ENCODE measurements at places on chromosomes 12 and 14.
A peak's percentile ranks its signal among the peaks of the same experiment; 100 is the strongest.

DNA sequence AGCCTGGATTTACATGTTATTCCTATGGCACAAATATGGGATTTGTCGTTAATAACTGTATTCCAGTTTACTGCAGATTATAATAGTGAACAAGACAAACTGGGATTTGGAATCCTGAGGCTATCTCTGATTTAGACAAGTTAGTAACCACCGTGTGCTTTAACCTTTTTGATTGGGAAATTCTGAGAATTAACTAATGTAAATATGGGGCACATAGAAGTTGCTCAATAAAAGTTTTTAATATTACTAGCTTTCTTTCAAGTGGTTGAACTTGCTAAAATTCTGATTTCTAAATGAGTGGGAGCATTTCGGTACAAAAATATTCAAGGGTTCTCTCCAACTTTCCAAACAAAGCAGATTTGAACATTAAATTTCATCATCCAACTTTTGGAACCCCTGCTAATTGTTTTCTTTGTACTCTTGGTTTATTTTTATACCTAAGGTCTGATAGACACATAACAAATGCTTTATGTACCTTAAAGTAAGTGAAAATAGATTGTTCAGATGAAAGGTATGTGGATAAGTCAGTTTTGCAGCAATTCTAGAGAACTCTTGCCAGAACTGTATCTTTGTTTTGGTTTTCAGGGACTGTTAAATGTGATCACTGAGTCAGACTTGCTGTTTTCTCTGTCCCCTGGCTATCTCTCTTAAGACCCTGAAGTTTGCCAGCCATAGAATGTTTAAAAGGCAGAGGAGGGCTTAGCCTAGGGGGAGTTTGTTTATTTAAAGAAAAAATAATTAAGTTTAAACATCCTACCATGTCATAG is 57.5 kb downstream of the FRS2 start:
- no peak for DNase-seq

DNA sequence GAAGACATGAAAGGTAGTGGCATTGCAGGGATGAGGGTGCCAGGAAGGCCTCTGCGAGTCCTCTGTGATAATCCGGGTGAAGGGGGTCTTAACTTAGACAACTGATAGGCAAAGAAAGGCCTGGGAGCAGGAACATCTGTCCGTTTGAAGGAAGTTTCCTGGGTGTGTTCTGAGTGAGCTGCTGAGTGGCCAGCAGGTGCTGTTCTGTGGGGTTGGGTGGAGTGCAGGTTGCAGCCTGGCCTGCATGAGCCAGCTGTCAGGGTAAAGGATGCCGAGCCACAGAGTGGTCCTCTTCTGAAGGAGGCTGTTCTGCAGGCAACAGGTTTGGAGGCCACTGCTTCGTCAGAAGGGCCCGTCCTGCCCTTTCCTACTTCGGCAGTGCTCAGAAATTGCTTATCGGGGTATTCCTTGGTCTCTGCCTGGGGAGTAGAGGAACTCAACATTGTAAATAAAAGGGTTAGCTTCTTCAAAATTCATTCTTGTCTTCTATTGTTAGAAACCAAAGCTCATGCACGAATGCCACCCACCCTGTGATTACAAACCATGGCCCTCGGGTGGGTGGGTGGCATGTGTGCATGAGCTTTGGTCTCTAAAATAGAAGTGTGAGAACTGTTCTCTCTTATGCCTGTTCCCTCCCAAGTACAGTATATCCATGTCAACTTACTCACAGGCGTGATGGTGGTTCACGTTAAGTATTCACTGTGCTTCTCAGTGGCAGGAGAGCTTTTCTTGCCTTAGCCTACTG is 118.9 kb downstream of the CHST11 start:
- no peak for DNase-seq

- DNase-seq, result no peak
Measured at GRCh38 chr12:1560704-1561103, 33.7 kb downstream of the FBXL14 start.

DNA sequence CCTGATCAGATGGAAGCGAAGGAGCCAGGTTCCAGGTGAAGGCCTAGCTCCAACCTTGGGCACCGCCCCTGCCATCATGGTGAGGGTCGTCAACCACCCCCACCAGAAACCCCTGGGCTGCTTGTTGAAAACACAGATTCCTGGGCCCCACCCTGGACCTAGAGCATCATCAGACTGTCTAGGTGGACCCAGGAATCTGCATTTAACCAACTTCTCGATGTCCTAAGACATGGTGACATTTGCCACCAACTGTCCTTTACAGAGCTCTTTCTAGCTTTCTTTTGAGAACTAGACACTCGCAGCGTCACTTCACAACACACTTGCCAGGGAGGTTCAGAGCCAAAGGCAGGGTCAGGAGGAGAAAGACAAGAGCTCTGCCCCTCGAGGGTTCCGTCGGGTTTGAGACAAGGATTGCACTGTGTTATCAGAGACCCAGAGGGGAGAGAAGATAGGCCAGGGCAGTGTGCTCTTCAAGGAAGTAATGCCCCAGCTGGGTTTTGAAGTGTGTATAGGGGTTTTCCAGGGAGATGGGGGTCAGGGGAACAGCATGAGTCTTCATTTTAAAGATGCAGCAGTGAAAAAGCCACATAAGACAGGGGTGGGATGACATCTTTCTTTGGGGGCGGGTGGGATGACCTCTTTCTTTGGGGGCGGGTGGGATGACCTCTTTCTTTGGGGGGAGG is 24.6 kb downstream of the RFLNA start:
- no peak for DNase-seq

DNA sequence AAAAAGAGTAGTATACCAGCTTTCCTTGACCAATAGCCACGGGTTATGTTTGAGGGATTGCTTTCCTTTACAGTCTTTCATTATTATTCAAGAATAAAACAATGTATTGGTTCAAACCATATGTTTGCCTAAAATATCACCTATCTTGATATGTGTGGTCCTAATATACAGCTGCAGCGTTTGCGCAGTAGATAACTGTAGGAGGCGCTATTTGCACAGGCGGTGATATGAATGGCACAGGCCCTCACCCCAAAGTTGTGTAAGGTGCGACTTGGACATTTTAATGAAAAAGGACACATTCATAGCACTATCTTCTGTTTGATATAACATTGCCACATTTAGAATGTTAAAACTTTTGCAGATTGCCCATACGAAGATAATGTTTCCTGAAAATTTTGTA is 298.4 kb downstream of the TRHDE start:
- DNase-seq, result peak; percentile 3

DNA sequence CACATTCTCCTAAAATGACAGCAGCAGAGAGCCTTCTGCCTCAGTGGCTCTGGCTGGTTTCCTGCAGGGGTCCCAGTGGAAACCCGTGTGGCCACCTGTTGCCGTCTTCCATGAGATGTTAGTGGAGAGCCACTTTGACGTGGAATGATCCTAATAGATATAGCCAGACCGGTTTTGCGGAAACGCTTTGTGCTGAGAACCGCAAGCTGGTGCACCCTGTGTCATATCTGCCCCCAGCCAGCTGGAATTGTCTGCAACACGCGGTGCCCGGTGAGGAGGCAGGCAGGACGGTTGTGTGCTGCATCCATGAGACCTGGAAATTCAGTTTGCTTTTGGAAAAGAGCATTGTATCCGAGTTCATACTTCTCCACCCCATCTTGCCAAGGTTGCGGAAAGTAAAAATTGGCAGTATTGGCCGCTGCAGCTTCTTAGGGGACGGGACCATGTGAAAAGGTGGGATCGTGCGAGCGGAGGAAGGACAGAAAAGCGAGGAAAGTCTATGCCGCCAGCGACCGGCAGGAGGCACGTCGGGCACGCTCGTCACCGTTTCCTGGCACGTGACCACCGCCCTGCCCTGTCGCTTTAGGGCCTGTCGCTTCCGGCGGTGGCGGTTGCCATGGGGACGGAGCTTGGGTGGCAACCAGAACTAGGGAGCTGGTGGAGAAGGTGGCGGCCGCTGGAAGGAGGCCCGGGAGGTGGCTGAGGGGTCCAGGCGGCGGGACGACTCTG is at the start of gene CFAP251:
Gene CFAP251 (plus strand): TSS at position 643 of the 729 bp plus-strand sequence. CDS start 2,714 bp downstream, outside the sequence.
- DNase-seq, result peak; percentile 95

DNA sequence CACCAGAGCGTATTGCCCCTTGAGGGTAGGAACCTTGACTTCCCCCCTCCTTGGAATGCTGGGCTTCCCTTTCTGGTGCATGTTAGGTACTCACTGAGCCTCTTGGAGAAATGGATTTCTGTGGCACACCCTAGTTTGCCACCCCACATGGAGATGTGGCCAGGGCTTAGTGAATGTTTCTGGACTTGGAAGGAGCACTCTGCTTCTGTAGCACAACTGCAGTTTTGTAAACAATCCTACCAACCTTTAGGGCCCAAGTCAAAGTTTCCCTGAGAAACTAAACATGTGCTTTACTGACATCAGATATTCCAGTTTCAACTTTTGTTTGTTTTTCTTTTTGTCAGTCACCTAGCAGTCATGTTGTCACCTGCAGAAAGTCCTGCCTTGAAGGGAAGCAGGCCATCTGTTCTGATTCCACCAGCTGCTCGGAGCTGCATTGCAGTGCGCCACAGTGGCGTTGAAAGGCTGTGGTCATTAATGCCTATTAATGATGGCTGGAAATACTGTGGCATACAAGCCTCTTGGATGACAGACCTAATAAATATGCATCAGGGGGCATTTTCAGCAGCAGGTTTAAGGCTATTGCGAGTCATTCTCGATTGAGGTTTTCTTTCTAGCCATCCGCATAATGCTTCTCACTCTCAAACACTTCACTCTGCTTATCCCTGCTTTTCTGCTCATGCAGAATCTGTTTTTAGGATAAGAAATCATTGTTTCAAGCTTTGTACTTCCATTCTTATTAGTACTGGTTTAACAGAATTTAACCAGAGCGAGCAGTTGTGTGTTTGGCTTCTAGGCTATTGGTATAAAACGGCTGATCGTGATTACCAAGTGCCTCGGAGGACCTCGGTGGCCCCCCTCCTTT is 7.8 kb downstream of the PELI2 start:
- DNase-seq, result no peak

DNA sequence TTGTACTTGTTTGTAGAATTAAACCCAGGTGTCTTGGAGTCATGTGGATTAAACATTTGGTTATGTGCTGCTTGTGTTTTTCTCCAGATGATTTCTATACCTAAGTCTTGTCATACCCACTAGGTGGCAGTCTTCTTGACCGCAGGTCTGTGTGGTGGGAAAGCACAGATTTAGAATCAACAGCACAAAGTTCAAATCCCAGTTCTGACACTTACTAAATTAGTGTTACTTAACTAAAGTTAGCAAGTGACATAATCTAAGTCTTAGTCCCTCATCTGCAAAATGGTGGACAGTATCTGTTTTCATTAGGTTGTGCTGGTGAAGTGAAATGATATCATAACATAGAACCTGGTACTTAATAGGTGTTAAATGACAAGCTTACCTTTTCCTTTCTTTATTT is 151.0 kb upstream of the ARHGAP5 start:
- DNase-seq, result peak; percentile 58

DNA sequence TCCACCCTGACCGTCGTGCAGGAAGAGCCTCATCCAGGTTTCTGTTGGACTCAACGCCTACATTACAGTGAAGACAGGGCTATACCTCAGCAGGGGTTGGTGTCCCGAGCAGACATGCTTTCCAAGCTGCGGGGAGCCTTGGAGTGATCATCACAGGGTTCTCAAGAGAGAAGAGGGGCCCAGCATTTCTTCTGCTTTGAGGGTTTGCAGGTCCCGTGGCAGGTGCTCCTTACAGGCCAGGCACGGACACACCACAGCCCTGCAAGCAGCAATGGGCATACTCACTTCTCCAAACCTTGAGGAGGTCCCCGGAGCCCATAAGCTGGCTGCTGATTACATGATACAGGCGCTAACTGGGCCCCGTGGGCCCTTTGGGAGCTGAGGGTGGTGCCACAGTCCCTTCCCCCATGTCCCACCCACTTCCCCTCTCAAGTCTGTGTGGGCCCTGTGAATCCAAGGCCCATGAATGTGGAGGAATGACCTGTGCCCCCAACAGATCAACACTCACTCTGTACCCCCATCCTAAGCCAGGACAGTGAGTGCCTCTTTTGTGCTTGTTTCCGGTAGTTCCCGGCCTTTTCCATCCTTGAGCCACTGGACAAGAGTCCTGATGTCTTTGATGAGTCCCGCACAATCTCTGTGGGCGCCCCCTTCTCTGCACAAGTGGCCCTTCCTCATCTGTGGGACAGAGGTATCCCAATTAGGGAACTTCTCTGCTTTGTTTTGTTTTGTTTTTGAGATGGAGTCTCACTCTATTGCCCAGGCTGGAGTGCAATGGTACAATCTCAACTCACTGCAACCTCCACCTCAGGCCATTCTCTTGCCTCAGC is 1.1 kb downstream of the AQP2 start:
- DNase-seq, result no peak

DNA sequence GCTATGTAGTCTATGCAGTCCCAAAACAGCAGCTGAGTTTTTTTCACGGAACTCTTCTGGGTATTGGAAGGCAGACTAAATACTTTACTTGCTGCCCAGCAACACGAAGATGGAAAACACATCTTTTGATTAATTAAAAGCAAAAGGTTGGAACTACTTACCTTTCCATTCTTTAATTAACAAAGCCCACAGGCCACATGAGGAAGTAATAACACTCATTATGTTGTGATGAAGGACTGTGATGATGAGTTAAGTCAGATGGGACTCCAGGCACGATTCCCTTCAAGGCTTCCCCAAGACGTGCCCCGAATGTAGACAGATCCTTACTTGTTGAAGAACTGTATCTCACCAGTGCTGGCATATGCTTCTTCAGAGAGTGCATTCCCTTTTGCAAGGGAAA is 129.0 kb downstream of the WIF1 start:
- DNase-seq, result no peak

GRCh38 chr14:73722581-73722980 is 8.4 kb upstream of the PNMA1 start:
- no peak for DNase-seq

DNA sequence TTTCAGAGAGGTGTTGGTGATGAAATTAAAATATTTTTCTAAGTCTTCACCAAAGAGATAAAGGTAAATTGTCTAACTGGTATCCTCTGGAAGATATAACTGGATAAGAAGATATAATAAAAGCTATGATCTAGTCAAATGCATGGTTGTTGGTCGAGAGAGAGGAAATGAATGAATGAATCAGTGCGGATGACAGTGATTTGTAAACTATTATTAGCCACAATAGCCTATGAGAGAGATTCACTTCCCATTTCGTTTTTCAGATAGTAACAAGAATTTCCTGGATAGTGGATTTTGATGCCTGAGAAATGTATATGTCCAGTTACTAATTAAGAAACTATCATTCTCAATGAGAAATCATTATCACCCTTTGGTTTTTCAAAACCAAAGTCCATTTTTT is 63.1 kb downstream of the HEATR5A start:
- no peak for DNase-seq

GRCh38 chr12:73159954-73160353 is 887.8 kb downstream of the TRHDE start:
- no peak for DNase-seq

DNA sequence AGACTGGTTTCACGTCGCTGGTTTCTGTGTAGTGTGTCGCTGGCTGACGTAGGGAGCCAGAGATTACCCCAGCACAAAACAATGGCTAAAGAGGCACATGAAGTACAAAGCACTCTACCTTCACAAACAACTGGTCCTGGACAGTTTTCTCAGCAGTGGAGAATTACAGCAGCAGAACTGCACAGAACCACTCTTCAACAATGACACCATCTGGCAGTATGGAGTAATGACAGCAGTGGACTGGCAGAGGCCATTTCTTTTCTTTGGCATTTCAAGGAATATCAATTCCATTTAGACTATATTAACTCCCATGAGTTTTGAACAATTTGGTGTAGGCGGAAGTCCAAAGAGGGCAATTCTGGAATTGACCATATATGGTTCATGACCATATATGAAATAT is 1074.1 kb downstream of the AACS start:
- no peak for DNase-seq

GRCh38 chr12:132174839-132175490 is 30.7 kb downstream of the NOC4L start:
- no peak for DNase-seq

Measured in GM13977 (cell line).